Natural killer cell (primary cell): ENCODE measurements at places on chromosomes 3 and 15. TPM values are rescaled to one million over a fixed set of nuclear protein-coding genes. Genes with fewer than 3 reads are reported as not detected.

The BFSP2 gene
- total RNA-seq = not detected

The CHRD gene
- 0.78 TPM for total RNA-seq

The CLDN16 gene
- not detected for total RNA-seq

The GOLGA8R gene
- total RNA-seq = 126 TPM

The CEP63 gene
- total RNA-seq = 17.9 TPM

The WNT5A gene
- total RNA-seq = not detected

The NPAP1 gene
- total RNA-seq = not detected

The UBAP1L gene
- 4.3 TPM for total RNA-seq

The TMCO5A gene
- not detected for total RNA-seq

The ISL2 gene
- not detected for total RNA-seq

The P2RY13 gene
- total RNA-seq = 0.59 TPM
